SK-N-MC (cell line): ENCODE measurements at places on chromosomes 1 and 21.

- DNase-seq, result no peak
Measured at GRCh38 chr1:9332513-9333143, 39.9 kb downstream of the SPSB1 start.

DNA sequence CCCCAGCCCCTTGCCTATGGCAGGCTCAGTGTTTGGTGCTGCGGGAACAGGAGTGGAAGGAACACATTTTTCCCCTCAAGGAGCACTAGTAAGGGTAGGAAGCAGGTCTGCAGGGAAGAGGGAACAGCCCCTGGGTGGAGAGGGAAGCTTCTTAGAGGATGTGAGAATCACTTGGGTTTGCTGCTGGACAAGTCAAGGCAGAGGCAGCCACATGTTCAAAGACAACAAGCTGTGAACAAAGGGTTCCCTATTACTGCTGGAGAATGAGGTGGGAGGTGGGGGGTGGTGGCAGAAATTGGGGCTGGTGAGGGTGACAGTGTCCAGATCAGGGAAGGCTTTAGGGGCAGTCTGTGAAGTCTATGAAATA lies 24.8 kb upstream of the CITED4 start:
- DNase-seq, result no peak

DNA sequence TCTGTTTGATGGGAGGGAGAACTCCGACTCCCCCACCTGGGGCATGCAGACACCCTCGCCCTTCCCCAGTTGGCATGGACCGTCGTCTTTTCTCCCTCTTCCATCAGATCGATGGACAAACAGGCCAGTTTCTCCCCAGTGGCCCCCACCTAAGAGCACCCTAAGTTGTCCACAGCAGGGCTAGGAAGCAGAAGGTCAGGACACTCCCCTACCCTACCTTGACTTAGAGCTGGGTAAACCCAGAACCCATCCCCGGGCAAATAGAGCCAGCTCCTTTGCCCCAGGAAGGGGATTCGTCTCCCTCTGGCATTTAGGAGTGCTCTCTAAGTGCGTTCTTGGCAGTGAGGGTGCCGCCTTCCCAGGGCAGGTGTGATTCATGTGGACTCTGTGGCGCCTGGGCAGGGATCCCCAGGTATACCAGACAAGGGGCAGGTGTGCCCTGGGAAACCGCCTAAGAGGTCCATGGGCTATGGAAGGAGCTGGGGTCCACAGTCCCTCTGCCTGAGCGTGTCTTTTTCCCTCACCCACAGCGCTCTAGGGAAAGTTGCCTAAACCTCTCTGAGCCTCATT lies 2.7 kb upstream of the RUNX3 start:
- DNase-seq, result no peak

DNA sequence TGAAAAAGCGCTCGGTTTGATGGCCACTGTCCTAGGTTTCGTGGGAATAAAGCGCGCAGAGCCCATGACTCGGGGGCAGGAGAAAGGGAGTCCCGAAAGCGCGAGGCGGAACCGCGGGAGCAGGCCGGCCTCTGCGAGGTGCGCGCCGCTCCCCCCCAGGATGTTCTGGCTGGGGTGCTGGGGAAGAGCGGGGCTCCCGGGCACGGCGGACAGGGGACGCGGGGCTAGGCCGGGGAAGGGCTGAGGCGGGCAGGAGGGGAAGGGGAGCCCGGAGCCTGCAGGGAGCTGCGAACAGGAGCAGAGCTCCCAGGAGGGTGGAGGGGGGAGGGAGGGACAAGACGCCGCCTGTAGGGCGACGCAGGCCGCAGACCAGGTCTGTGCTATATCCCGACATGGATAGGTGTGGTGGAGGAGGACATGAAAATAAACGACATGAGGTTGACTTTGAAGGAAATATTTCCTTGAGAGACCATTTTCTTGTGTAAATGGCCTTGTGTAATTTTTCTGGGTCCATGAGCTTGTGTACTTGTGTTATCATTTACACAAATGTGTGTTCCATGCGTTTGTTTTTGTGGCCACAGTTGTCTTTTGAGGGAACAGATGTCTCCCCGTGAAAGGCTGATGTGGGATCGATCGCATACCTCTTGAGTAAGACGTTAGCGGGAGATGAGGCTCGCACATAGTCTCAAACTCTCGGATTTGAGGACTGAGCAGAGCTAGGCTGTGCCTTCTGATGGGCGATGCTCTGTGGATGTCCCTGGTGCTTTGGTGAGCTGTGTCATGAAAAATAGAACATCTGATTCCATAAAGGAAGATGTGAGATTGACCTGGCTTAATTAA lies 1.3 kb downstream of the PCNT start:
- DNase-seq, result no peak

DNA sequence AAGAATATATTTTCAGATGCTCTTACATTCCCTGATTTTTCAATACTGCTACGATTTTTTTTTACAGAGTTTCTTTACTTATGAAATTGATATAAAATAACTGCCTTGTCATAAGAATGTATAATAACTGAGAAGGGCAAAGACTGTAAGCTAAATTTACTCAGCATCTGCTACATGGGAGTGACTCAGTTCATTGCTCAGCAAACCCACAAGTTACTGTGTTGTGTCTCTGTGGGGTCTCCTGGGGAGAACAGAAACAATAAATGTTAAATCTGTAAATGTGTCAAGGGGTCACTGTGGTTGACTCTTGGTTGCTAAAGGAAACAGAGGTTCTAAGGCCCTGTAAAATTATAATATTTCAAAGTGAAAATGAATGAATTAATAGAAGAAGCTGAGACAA lies 210.3 kb upstream of the CACYBP start:
- DNase-seq, result no peak

DNA sequence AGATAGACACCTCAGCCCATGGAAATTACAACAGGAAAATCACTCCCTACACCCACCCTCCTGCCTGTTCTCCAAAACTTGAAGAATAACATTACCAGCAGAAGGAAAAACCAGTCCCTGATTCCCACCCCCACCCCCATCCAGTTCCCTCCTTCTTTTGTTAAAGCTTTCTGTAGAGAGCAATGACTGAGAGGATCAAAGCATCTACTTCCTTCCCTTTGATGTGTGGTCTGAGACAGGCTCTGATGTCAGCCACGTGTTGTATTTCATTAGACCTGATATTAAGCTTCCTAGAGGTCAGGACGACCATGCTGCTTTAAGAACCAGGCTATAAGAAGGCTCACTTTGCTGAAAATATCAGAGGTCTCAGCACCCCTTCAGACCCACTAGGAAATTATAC lies 73.9 kb upstream of the HAO2 start:
- DNase-seq, result no peak

- DNase-seq, result no peak
Measured at GRCh38 chr1:162702628-162703027, 70.4 kb downstream of the DDR2 start.

DNA sequence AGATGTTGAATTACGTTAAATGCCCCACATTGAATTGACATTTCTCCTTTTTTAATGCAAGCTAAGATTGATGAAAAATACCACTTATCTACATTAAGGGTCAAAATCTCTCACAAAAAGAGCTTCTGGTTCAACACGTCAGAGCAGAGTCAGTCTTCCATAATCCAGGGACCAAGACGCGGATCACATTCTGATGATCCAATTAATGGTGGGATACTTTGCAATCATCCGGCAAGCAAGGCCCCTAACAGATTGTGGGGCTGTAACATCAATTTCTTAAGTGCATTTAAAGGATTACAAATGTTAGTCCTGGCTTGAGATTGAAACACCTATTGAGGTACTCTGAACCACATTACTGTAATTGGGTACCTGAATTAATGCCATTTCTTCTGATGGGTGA lies 120.2 kb upstream of the ESRRG start:
- no peak for DNase-seq

- no peak for DNase-seq
Measured at GRCh38 chr1:232404981-232405731, 224.8 kb downstream of the SIPA1L2 start.

DNA sequence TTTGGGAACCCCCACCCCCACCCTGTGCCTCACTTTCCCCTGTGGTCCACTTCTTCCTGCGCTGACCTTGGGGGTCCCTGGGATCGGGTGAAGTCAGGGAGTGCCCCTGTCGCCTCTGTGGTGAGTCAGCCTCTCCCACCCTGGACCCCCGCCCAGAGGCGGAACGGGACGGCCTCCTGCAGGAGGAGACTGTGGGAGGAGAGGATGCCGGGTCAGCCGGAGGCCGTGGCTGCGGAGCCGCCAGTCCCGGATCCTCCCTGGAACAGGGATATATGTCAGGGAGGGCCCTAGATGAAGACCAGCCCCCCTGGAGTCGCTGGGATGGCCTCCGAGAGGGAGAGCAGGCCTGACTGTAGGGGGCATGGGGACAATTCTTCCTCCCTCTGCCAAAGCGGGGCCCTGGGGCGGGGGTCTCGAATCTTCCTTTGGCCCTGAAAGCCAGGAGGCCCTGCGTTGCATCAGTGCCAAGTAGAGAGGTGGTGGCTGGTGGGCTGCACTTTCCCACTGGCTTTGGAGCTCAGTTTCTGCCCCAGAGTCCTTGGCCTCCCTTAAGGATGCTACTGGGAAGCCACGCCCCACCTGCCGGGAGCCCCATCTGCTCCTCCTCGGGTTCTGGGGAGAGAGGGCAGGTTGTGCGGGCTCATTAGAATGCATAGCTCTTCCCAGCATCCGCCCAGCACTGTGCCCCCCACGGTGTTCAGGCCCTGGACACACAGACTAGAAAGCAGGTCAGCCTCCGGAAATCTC lies 930 bp downstream of the ARHGEF10L start:
- DNase-seq, result no peak

- no peak for DNase-seq
Measured at GRCh38 chr1:52059321-52059720, 3.2 kb downstream of the BTF3L4 start.

GRCh38 chr1:209787551-209787950 lies 3.2 kb upstream of the C1orf74 start:
- no peak for DNase-seq
